Stimulated activated naive CD8-positive, alpha-beta T cell treated with anti-CD3 and anti-CD28 coated beads, Interleukin-15, amount 100 ng/mL, for 72 hours (primary cell): ENCODE measurements at places on chromosomes 1 and 21.
A peak's percentile ranks its signal among the peaks of the same experiment; 100 is the strongest.

- DNase-seq: no peak
Observed at GRCh38 chr1:65247419-65248359, 61.7 kb upstream of the DNAJC6 start.

DNA sequence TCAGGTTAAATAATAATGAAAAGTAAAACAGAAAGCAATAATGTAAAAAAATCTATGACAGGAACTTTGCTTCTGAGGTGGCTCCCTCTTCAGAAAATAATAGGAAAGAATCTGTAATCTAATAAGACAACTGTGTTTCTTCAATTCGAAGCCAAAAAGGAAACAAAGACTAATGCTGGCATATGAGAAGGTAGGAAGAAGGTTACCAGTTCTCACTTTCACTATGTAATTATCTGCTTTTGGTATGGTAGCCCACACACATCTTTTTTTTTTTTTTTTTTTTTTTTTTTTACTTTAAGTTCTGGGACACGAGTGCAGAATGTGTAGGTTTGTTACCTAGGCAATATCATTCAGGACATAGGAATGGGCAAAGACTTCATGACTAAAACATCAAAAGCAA, 47.1 kb downstream of the COP1 start:
- DNase-seq: no peak

GRCh38 chr1:157496121-157496526, 56.2 kb downstream of the FCRL5 start:
- peak; percentile 47 for DNase-seq

- DNase-seq: no peak
Observed at GRCh38 chr1:184507165-184507564, 120.3 kb downstream of the C1orf21 start.

GRCh38 chr1:153498746-153499145, 37.0 kb downstream of the S100A6 start:
- DNase-seq: no peak

GRCh38 chr1:72397786-72398185, 115.4 kb upstream of the NEGR1 start:
- DNase-seq: no peak

DNA sequence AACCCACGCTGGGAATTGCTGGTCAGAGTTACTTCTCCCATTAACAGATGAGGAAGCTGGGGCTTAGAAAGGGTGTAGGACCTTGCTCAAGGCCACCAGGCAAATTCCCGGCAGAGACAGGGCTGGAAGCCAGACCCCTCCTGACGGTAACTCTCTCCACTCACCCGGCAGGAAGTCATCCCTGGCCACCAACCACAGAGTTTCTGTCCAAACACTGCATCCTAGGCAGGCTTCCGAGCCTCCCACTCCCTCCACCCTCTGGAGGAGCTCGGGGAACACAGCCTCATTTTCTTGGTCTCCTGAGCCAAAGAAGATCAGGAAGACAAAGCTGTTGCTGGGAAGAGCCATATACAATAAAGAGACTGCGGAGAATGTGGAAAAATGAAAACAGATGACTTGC, 25.0 kb upstream of the ZNF436 start:
- DNase-seq: no peak

DNA sequence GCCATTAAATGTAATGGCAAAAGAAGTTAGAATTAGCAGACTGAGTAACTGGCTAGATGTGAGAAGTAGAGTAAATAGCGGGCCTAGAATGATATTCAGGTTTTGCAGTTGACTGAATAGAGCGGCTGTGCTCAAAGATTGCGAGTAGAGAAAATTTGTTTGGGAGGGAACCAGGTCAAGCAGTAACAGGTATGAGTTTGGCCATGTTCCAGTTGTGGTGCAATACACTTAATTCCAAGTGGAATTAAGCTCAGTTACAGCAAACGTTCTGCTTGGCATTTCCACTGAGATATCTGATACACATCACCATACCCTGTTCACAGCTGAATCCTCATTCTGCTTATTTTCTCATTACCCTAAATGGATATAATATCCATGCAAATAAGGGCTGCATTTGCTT, 1382.9 kb downstream of the MRPL39 start:
- DNase-seq: no peak

DNA sequence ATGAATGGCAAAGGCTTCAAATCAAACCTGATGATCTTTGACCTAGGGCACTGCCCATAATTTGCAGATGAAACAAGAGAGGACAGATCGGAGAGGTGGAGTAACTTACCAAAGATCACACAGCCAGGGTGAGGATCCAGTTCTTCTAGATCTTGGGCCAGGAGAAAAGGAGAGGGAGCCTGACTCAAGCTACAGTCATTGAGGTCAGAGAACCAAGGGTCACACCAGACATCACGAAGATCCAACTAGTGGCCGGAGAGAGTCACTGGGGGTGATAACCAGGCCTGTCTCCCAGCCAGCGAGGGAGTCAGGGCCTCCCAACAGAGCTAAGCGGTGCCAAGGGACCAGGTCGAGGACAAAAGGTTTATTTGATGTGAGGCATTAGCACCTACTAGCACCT, 115.0 kb downstream of the RIPK4 start:
- no peak for DNase-seq

DNA sequence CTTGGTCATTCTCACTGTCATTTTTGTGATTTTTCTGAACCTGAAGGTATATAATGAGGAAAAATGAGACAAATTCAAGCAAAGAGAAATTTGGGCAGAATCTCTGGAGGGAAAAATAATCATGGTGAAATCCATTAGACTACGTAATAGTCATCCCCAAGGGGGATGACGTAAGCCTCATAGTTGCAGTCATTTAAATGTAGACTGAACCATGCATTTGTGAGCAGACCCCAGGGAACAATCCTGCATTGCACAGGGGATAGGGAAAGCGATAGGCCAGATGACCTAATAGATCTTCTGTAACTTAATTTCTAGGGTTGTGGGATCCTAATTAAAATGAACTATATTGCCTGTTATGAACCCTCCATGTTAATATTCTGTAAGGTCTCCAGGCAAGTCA, 167.4 kb upstream of the C1orf21 start:
- DNase-seq: no peak

DNA sequence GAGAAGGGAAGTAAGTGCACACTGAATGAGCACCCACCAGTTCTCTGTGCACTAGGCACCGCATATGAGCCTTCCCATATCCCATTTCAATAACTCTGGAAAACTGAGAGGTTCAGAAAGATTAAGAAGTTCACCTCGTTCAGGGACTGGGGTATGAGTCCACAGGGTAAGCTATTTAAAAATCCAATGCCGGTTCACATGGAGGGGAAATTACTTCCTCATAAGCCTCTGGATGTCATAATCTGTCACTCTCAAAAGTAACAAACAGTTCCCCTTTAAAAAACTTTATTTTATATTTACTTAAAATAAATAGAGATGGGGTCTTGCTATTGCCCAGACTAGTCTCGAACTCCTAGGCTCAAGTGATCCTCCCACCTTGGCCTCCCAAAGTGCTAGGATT, 1.9 kb downstream of the OR2B11 start:
- no peak for DNase-seq

DNA sequence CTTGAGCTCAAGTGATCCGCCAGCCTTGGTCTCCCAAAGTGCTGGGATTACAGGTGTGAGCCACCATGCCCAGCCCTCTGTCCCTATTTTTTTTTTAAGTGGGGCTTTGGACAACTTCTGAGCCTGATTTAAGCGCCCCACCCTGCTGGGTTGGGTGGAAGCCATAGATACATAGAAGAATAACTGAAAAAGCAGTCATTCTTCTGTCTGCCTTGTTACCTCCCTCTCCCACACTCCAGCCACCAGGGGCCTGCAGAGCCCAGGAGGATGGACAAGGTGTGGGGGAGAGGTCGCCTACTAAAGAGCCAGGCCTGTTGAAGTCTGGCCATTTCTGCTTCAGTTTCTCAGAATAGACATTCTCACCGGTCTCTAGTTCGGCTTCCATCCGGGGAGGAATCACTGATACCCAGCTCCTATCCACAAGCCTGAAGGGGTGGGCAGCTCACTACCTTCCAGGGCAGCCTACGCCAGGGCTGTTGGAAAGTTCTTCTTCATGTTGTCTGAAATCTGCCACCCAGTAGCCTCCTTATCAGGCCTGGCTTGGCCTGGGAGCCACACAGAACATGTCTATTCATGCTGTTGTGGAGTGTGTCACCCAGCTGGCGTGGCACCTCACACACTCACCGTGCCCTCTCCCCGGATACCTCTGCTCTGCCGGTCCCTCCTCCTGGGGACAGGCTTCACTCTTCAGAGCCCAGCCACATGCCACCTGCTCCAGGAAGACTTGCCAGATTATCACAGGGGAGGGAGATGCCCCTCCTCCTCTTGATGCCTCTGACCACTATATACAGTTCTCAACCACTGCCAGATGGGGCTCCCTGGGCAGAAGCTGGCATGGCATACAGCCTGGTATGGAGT, 27.7 kb downstream of the KNCN start:
- DNase-seq: no peak

- no peak for DNase-seq
Observed at GRCh38 chr1:237390823-237391222, 348.8 kb downstream of the RYR2 start.

DNA sequence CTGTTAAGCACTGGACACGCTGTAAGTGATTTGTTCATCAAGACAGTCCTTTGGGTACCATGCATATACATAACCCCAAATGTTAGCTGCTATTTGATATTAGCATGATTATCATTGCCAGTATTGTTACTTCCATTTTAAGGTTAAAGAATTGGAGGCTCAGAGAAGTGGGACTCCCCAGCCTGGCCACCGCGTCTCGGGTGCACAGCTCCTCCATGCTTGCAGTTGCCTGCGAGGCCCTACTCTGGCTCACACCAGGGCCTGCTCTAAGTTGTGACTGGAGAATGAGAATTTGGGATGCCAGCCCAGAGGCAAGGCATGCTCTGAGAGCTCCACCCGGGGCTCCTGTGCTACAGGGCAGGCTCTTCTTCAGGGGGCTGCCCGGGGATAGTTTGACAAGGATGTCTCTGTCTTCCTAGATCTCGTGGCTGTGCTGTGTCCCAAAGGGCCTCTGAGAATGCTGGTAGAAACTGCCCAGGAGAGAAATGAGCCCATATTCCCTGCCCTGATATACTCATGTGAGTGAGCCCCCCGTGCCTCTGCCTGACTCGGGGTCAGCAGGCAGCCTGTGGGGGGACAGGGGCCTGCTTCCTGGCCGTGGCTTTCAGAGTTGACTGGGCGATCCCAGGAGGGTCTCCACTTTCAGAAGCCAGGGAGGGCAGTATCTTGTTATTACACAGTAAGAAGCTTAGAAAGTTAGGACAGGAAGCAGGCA, 19.4 kb downstream of the PSEN2 start:
- no peak for DNase-seq

GRCh38 chr1:186978596-186979556, 150.1 kb downstream of the PLA2G4A start:
- no peak for DNase-seq

DNA sequence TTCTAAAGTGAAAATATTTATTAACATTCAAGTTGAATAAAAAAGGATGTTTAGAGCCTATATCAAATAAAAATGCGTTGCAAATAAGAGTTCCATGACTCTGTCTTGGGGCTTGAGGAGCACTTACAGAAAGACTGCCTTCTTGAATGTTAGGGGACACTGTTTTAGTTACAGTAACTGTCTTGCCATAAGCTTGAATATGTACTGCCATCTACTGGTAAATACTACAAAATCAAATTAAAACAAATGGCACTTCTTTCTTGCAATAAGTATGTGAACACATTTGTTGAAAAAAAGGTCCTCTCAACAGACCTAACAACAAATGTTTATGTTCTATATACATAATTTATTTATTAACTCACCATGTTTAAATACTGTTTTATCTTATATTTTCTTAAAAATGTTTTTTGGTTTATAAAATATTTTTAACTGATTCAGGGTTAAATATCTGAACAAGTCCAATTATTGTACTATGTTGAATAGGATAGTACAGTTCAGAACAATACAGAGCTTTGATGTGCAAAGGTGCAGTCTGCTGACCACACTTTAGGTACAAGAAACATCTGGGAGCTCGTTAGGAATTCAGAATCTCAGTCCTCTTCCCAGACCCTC, 199.5 kb downstream of the LRRIQ3 start:
- DNase-seq: no peak
